Activated CD8-positive, alpha-beta T cell treated with anti-CD3 and anti-CD28 coated beads for 36 hours (primary cell): ENCODE measurements at places on chromosomes 16 and 17. TPM values are rescaled to one million over a fixed set of nuclear protein-coding genes. Genes with fewer than 3 reads are reported as not detected.

LLGL2 gene
- 7.2 TPM for total RNA-seq

MAF gene
- 18.6 TPM for total RNA-seq

RNF157 gene
- total RNA-seq, result 44.5 TPM

ABCA9 gene
- total RNA-seq, result not detected

TUBB3 gene
- 0.27 TPM for total RNA-seq

LUC7L3 gene
- 160 TPM for total RNA-seq

ZNF423 gene
- total RNA-seq, result not detected

DCAKD gene
- total RNA-seq, result 34.3 TPM

SLC2A4 gene
- 0.25 TPM for total RNA-seq

OTOP3 gene
- not detected for total RNA-seq

LITAFD gene
- not detected for total RNA-seq

TMEM92 gene
- total RNA-seq, result not detected

SMIM22 gene
- not detected for total RNA-seq

XAF1 gene
- total RNA-seq, result 18.4 TPM

CNTD1 gene
- 0.23 TPM for total RNA-seq

MTSS2 gene
- 4.4 TPM for total RNA-seq

PGAP3 gene
- total RNA-seq, result 6.4 TPM

CES3 gene
- total RNA-seq, result 2.9 TPM

ALOX15B gene
- total RNA-seq, result not detected

KRT28 gene
- total RNA-seq, result not detected

AP1G1 gene
- total RNA-seq, result 57.4 TPM

CASKIN1 gene
- total RNA-seq, result 7.2 TPM

HASPIN gene
- 21.3 TPM for total RNA-seq

OR1A1 gene
- not detected for total RNA-seq

SAMD14 gene
- total RNA-seq, result 1.3 TPM

GJC1 gene
- 5.6 TPM for total RNA-seq

KCTD2 gene
- total RNA-seq, result 11.4 TPM

CCL17 gene
- total RNA-seq, result 2.9 TPM

MT4 gene
- not detected for total RNA-seq

DNAH9 gene
- not detected for total RNA-seq

SOCS1 gene
- 75.7 TPM for total RNA-seq

CDRT15L2 gene
- total RNA-seq, result not detected

SPIRE2 gene
- total RNA-seq, result 0.29 TPM

CMTM1 gene
- 5.4 TPM for total RNA-seq

ZNF287 gene
- 6.4 TPM for total RNA-seq
